NCI-H1092 treated with DMSO at 0.1 percent for 48 hours (cell line): ENCODE measurements at places on chromosomes 3 and 15.
A peak's percentile ranks its signal among the peaks of the same experiment; 100 is the strongest.

- DNase-seq: no peak
Observed at GRCh38 chr3:157423337-157423736, 13.3 kb upstream of the PTX3 start.

DNA sequence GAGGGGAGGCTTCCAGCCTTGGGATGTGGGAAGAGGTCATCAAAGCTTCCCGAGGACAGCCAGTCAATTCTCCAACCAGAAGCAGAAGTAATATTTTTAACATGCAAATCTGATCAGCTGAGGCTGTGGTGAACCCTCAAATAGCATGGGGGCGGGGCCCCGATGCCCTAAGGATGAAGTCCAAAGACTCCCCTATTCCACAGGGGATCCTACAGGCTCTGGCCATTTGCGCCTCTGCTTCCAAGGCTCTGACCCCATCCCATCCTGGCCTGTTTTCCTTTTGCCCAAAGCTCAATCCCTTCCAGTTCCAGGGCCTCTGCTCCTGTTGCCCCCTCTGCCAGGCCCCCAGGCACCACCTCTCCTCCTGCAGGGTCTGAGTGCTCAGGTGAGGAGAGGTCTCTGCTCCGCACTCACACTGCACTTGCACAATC, 6.7 kb upstream of the CSK start:
- no peak for DNase-seq

- DNase-seq: no peak
Observed at GRCh38 chr15:92661956-92662355, 6.4 kb upstream of the FAM174B start.

GRCh38 chr3:32685543-32686185, 676 bp downstream of the CNOT10 start:
- DNase-seq: no peak

DNA sequence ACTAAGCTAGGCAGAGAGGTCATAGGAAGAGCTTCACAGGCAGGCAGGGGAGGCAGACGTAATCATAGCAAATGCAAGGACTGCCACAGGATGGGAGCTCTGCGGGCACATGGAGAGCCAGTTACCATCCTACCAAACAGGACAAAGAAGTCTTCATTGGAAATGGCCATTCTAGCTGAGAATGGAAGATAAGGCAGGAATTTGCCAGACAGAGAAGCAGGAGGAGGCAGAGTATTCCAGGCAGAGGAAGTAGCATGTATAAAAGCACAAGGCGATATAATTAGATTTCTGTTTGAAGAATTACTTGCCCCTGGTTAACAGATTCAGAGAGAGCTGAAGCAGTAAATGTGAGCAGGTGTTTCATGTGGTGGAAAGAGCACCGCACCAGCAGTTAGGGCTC, 3.5 kb upstream of the SEMA5B start:
- no peak for DNase-seq

- DNase-seq: peak; percentile 49
Observed at GRCh38 chr3:133742351-133743091, 3.7 kb upstream of the TF start.

GRCh38 chr3:118817748-118818165, 216.9 kb downstream of the IGSF11 start:
- peak; percentile 69 for DNase-seq

- DNase-seq: no peak
Observed at GRCh38 chr3:13046569-13047274, 26.5 kb downstream of the IQSEC1 start.

DNA sequence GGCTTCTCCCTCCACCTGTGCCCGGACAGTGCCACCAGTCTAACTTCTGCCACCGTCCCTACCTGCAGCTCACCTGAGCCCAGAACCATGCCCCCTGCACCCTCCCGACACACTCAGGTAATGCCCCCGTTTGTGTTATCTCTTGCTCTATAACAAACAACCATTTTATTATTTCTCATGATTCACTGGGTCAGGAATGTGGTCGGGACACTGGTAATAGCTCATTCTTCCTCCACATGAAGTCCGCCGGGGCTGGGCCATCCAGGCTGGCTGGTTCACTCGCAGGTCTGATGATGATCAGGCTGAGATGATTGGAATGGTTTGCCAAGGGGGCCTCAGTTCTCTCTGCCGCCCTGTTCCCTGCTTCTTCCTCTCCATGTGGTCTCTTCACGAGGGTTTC, 20.3 kb upstream of the NR2E3 start:
- DNase-seq: no peak

- DNase-seq: no peak
Observed at GRCh38 chr3:173892547-173892946, 495.0 kb downstream of the NLGN1 start.

DNA sequence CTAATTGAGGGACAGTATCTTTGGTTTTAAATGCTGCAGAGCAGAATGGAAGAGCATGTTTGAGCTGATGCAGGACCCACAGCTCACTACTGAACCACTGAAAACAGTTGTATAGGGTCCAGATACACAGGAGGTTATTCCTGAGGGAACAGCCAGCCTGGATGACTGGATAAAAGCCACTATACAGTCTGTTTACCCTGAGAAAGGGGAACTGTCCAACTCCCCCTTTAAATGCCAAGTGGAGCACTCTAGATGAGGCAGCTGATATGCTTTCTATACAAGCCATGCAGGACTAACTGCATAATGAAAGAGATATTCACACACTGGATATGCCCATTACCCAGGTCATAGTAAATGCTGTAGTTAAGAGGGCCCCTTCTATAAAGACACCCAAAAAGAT, 138.6 kb downstream of the IMPG2 start:
- DNase-seq: no peak

DNA sequence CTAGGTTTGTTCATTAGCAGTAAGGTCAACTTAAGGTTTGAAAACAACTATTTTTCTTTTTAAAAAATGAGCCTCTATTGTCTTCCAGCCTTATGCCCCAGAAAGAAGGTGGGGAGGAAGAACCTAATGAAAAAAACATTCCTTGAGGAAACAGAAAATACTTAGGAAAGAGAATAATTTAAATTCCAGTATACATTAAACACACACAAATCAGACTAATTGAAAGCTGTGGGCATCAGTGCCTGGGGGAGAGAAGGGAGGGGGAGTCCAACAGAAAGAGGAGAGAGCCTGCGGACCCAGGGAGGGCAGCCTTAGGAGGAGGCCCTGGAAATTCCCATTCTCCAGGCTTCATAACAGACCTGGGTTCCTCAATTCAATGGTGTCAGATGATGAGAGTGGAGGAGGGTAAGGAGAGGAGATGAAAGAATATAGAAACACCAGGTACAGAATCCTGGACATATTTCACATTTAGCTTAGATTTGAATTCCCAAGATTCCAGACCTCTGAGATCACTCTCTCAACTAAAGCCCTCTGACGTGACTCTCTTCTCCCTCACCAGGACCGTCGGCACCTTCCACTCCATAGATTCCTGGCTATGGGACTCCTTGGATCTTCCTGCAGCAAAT, 320.5 kb upstream of the UMPS start:
- DNase-seq: no peak

DNA sequence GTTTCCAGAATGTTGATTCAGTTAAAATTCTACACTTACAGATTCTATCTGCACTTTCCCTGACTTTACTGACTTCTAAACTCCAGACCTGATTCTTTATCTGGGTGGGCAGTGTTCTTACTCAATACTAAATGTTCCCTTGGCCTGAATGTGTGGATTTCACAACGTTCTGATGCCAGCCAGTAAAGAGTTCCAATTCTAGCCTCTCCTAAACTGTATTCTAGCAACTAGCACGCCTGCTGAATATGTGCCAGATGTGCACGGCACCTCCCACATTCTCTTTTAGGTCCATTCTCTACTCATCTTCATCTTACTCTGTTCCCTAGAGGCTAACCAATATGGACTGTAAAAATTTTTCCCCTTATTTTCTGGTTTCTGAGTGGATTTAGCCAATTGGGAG, 479.5 kb upstream of the AGTR1 start:
- no peak for DNase-seq

DNA sequence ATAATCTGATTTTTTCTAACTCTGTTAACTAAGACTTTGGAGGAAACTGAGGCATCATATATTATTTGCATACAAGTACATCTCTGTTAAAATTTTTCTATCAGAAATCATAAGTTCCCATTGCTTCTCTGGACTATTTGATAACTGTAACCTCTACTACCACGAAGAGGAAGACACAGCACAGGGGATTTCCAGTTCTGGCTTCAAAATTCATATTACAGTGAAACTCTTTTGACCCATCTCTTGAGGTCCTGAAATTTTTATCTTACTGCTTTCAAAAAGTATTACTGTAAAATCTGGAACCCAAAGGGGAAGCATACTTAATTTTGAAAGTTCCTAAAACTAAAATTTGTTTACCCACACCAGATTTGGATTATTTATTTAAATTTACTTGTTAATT, 4.2 kb downstream of the PLSCR1 start:
- DNase-seq: no peak

DNA sequence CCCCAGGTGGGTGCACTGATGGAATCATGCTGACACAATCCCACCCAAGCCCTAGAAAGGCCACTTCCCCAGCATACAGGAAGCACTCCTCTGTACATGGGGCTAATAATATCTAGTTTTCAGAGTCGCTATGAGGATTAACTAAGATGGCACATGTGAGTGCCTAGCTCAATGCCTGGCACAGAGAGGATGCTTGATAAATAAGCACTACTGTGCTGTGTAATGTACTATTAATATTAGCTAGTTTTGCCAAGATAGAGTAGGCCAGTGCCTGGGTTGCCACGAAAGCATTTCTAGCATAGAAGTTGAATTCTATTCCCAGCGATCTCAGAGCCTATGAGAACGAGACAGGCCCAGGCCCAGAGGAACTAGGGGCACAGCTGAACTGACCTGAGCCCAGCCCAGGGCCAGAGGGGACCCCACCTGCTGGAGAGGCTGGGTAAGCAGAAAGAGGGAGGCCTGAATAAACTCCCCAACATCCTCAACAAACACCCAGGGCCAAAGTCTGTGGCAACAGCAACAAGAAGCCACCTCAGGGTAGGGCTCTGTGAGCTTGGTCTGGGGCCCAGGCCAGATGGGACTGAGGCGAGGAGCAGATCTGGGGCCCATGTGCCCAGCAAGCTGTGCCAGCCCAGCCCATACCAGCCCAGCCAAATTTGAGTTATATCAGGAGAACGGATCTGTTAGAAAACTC, 7.6 kb upstream of the SEMA7A start:
- DNase-seq: no peak

DNA sequence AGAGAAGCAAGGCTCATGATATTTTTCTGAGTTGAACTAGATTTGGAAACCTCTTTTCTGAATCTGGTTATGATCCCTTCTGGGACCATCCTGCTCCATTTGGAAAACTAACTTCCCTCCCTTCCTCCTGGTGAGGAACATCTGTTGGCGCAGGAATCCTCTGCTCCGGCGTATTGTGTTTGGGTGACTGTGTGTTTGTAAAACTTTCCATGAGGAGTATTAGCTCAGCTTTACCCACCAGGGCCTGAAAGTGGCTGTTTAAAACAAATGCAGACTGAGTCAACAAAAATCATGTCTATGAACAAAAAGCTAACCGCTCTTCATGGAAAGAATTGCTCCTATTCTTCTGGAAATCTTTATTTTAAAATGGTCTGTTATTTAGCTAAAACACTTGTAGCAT, 17.7 kb downstream of the STARD9 start:
- no peak for DNase-seq

DNA sequence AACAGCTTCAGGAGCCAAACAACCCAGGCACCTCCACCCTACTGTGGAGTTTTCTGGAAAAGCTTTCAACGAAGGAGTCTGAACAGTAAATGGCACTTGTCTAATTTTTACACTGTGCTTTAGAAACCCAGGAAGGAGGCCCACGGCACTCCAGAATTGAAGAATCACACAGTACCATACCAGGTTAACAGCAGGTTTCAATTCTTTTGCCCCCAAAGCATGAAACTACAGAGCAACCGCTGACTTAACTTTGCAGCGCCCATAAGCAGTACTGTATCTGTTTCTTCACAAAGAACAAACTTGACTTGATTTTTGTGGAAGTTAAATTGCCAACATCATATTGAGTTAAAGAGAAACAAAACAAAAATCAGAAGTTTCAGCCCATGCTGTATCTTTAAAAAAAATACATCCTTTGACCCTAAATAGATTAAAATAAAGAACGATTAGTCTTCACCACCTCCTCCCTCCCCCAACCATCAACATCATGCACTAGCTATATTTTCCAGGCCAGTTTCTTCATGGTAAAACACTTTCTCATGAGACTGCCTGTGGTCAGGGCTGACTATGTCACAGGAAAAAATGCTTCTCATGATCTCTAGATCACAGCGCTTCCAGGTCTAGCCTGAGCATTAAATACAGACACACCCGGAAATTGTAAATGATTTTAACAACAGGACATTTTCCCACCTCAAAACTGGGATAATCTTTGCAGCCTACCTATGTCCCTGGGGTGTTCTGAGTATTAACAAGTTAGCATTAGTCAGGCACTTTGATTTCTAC, 456.3 kb downstream of the FOXP1 start:
- no peak for DNase-seq

DNA sequence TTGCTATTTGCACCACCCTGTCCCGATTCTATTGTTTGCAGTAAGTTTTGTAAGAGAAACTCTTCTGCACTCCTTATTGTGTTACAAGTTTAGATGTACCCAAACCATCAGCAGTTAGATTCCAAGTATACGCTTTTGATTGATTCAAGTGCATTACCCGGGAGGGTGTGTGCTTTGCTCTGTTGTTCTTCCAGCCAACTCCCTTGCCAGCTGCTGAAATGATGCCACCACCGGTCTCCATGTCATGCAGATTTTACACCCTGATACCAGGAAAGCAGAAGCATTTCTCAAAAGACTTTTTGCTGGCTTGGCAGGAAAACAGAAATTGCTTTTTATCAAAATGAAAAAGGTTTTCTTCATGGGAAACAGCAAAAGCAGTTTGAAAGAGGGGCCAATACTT, 1006.6 kb upstream of the CFAP20DC start:
- no peak for DNase-seq

DNA sequence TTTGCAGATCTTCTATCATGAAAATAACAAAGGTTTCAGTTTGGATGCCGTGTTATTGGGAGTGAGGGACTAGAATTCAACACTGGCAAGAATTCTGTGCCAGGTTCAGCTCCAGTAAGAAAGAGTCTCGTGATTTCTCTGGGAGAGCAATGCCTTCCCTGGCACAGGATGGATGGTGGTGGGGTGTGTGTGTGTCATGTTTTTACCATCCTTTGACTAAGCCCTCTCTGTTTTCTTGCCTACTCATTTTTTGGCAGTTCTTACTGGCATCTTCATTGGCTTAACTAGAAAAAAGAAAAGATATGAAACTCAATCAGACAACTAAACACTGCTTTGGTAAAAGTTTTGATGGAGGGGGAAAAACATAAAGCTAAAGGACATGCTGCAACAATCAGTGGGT, 86.6 kb downstream of the FMN1 start:
- DNase-seq: no peak
